ENCODE measurements at places on chromosomes 13 and 19. TPM values are rescaled to one million over a fixed set of nuclear protein-coding genes. Genes with fewer than 3 reads are reported as not detected.
A peak's percentile ranks its signal among the peaks of the same experiment; 100 is the strongest.

KIR2DL3 gene
- total RNA-seq: not detected

PPP1R13L gene
- 46.8 TPM for total RNA-seq

SELENOW gene
- total RNA-seq: 613 TPM

DNA sequence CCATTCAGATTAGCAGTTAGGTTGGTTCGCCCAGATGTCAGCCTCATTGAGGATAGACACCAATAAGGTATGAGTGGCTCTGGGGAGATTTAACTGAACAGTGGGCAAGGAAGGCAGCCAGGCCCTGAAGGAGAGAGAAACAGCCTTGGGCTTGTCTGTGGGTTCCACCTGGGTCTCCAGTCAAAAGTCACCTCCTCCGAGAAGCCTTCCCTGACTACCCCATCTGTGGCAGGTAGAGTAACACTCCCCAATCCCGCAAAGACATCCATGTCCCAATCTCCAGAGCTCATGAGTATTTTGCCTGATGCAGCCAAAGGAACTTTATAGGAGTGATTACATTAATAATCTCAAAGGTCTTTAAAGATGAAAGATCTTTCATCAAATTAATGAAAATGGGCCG, 8.0 kb upstream of the YJU2 start:
- H3K4me3 ChIP-seq: no peak overlapping the region
- H3K27me3 ChIP-seq: peaks cover 15% of the 10 kb centered on the region
- H3K36me3 ChIP-seq: no peaks in the 10 kb centered on the region
- no peaks in the 10 kb centered on the region for H3K4me1 ChIP-seq
- no peak for DNase-seq

- peaks cover 10% of the 10 kb centered on the region for H3K4me1 ChIP-seq
- no peak for DNase-seq
- H3K36me3 ChIP-seq: no peaks in the 10 kb centered on the region
- no peaks in the 10 kb centered on the region for H3K27me3 ChIP-seq
- peak overlapping the region; percentile 68 for H3K4me3 ChIP-seq
Observed at GRCh38 chr13:20567881-20568528, 1.0 kb downstream of the IFT88 start.

GRCh38 chr19:4360641-4361151, 17.3 kb downstream of the MPND start:
- H3K4me3 ChIP-seq: no peak overlapping the region
- peaks cover 3% of the 10 kb centered on the region for H3K36me3 ChIP-seq
- DNase-seq: no peak
- no peak overlapping the region for H3K27ac ChIP-seq
- no peaks in the 10 kb centered on the region for H3K27me3 ChIP-seq

- no peaks in the 10 kb centered on the region for H3K36me3 ChIP-seq
- no peaks in the 10 kb centered on the region for H3K27me3 ChIP-seq
- H3K4me1 ChIP-seq: no peaks in the 10 kb centered on the region
- DNase-seq: no peak
- no peak overlapping the region for H3K27ac ChIP-seq
Observed at GRCh38 chr19:48230555-48231129, 25.1 kb downstream of the CARD8 start.

- no peak for DNase-seq
- no peaks in the 10 kb centered on the region for H3K36me3 ChIP-seq
- H3K27ac ChIP-seq: peak overlapping the region; percentile 100
- H3K4me1 ChIP-seq: peaks cover 4% of the 10 kb centered on the region
- no peaks in the 10 kb centered on the region for H3K27me3 ChIP-seq
Observed at GRCh38 chr19:14003251-14004055, 2.7 kb downstream of the RFX1 start.

GRCh38 chr13:23701636-23702035, 131.4 kb downstream of the TNFRSF19 start:
- DNase-seq: peak; percentile 38
- no peak overlapping the region for H3K27ac ChIP-seq

DNA sequence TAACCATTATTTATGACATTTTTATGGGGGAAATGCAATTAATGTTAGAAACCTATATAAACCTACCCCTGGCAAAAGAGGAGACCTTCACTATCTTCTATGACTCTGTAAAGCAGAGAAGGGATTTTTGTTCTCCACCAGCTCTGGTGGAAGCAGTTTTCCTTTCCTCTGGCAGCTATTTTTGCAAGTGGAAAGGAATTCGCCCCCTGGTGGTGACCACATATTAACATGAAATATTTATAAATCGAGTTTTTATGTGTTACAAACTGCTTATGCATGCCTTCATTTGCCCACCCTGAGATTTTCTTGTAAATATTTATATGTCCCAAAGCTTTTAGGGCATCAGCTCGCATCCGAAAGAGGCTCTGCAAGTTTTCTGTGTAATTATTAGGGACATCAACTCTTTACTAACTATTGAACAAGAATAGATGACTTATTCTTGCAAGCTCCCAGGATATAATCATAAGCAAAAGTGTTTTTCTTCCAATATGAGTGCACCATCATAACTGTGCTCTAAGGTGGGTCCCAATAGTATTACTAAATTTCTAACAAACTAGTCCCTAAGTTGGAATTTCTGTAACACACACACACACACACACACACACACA, 62.4 kb downstream of the SERTM1 start:
- H3K36me3 ChIP-seq: no peaks in the 10 kb centered on the region
- H3K27ac ChIP-seq: no peak overlapping the region
- H3K27me3 ChIP-seq: no peaks in the 10 kb centered on the region
- no peak overlapping the region for H3K4me3 ChIP-seq
- peak; percentile 19 for DNase-seq
